ENCODE measurements at places on chromosomes 7 and 10.

GRCh38 chr10:128077155-128077875 lies 48.9 kb downstream of the MKI67 start:
- H3K27me3 ChIP-seq = no peaks in the 10 kb centered on the region
- DNase-seq = no peak
- peaks cover 10% of the 10 kb centered on the region for H3K4me1 ChIP-seq
- no peaks in the 10 kb centered on the region for H3K36me3 ChIP-seq
- H3K4me3 ChIP-seq = no peak overlapping the region
- H3K27ac ChIP-seq = no peak overlapping the region

DNA sequence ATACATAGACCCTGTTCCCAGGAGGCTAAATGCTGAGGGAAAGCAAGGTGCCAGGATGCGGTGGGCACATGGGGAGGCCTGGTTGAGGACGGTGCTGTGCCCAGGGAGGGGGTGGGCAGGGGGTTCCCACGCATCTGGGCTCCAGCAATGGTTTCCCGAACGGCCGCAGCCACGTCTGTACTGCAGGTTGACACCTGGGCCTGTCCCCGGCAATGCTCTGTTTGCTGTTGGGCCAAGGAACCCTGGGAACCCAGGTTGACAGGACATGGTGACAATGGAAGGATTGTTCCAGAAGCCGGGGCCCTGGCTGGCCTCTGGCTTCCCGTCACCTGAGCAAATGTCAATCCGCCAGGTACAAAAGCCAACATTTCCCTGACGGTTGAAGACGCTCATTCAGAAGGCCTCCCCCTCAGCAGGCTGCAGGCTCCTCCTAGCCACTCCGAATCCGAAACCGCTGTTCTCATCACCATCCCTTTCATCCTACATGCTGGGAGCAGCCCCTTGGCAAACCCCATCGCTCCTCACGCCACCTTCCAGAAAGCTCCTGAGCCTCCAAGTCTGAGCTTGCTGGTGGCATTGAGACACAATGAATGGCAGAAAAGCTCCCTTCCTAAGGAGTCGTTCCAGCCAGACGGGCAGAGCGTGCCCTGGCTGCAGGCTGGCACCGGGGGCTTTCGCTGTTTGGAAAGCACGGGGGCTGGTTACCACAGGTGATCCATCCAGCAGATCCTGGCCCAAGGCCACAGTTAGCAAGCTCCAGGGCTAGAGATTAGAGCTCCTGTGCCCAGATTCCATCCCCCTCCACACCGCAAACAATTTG lies 31.2 kb downstream of the SPOCK2 start:
- peaks cover 14% of the 10 kb centered on the region for H3K4me1 ChIP-seq
- no peak overlapping the region for H3K4me3 ChIP-seq
- no peak overlapping the region for H3K27ac ChIP-seq
- H3K36me3 ChIP-seq = no peaks in the 10 kb centered on the region
- no peak for DNase-seq

- peaks cover 5% of the 10 kb centered on the region for H3K36me3 ChIP-seq
- no peaks in the 10 kb centered on the region for H3K27me3 ChIP-seq
- no peak overlapping the region for H3K4me3 ChIP-seq
- no peaks in the 10 kb centered on the region for H3K4me1 ChIP-seq
- no peak for DNase-seq
- no peak overlapping the region for H3K27ac ChIP-seq
Measured at GRCh38 chr10:131858118-131858515, 42.7 kb upstream of the PPP2R2D start.

GRCh38 chr10:100362570-100363496 lies 15.8 kb downstream of the SCD start:
- peak overlapping the region; percentile 82 for H3K27ac ChIP-seq
- peaks cover 33% of the 10 kb centered on the region for H3K4me1 ChIP-seq
- peaks cover 47% of the 10 kb centered on the region for H3K36me3 ChIP-seq
- no peak for DNase-seq
- H3K27me3 ChIP-seq = no peaks in the 10 kb centered on the region

- H3K4me1 ChIP-seq = peaks cover 8% of the 10 kb centered on the region
- no peak overlapping the region for H3K4me3 ChIP-seq
- DNase-seq = no peak
- no peak overlapping the region for H3K27ac ChIP-seq
- no peaks in the 10 kb centered on the region for H3K27me3 ChIP-seq
- H3K36me3 ChIP-seq = no peaks in the 10 kb centered on the region
Measured at GRCh38 chr10:104472957-104473745, 119.5 kb downstream of the CFAP58 start.
